ENCODE measurements at places on chromosomes 3 and 15.

GRCh38 chr15:42931702-42932486 is 11.3 kb upstream of the TTBK2 start:
- DNase-seq: no peak

GRCh38 chr15:100879061-100879463 is 569 bp upstream of the ALDH1A3 start:
- no peak for DNase-seq

- DNase-seq: no peak
Measured at GRCh38 chr3:18481946-18482548, 56.9 kb upstream of the SATB1 start.

- no peak for DNase-seq
Measured at GRCh38 chr15:61421470-61421869, 192.4 kb upstream of the RORA start.

DNA sequence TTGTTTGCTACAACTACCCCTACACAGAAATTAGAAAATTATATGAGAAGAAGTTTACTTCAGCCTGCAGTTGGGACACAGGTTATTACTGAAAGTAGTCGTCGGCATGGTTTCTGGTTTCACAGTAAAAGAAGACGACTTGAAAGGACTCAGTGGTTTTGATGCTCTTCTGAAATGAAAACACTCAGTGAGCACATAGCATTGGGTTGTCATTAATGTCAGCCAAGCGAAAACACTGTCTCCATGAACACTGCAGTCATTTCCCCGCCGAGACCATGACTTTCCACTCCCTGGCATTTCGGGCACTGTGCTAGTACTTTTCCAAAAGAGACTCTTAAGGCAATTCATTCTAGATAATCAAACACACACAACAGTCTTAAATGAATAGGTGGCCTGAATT is 69.2 kb upstream of the ICE2 start:
- peak; percentile 60 for DNase-seq

- no peak for DNase-seq
Measured at GRCh38 chr3:168974617-168975403, 688.7 kb downstream of the MECOM start.

DNA sequence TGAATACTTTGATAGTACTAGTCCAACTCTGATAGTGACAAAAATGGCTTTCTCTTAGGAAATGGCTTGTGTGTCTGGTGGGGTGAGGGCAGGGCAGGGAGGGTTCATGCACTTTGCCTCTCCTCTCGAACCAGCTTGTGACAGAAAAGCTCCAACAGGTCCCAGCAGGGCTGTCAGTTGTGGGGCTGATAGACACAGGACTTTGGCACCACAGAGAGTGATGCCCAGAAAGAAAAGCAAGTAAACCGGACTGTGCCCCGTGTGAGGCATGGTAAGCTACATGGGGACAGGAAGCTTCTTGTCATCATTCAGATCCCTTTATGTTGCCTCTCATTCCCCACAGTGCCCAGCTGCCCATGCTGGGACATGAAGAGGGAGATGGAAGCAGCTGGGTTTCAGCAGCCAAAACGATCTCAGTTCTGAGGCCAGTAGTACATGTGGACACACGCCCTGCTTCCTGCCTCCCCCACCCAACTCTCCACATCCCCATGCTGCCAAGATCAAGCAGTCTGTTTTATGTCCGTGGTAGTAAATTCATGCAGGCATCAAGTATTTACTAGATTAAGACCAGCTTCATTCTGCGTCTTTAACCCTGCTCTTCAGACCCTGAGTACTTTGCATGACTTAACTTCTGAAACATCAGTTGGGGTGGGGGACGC is 29.7 kb upstream of the LIPC start:
- DNase-seq: no peak

DNA sequence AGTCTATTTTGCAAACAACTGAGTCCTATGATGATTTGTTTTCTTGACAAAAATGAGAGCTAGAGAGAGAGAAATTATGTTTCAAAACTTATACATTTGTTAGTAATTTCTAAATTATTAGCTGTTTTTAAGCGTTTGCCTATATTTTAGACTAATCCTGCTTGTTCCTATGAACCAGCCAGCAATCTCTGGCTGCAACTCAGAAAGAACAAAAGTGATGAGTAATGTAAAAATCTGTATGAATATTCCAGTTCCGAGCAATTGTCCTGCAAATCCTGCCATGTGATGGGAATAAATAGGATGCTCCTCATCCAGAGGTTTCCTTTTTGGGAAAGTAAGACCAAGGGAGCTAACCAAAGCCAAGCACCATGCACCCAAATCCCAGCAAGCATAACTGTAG is 228.3 kb upstream of the GBE1 start:
- DNase-seq: no peak

GRCh38 chr15:63019511-63020109 is 22.9 kb upstream of the TPM1 start:
- no peak for DNase-seq

DNA sequence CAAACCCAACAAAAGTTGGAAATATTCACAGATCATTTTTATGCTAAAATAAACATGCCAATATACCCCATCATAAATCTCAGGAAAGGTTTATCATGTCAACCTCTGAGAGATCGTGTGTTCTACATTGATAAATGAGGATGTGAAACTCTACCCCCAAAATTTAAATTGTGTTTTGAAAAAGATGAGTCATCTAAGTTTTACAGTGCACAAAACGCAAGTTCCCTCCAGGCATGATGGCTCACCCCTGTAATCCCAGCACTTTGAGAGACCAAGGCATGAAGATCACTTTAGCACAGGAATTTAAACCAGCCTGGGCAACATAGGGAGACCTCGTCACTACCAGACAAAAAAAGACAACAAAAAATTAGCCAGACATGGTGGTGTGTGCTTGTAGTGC is 1487.0 kb upstream of the GBE1 start:
- DNase-seq: no peak

- no peak for DNase-seq
Measured at GRCh38 chr3:50533316-50533715, 29.9 kb upstream of the CACNA2D2 start.

DNA sequence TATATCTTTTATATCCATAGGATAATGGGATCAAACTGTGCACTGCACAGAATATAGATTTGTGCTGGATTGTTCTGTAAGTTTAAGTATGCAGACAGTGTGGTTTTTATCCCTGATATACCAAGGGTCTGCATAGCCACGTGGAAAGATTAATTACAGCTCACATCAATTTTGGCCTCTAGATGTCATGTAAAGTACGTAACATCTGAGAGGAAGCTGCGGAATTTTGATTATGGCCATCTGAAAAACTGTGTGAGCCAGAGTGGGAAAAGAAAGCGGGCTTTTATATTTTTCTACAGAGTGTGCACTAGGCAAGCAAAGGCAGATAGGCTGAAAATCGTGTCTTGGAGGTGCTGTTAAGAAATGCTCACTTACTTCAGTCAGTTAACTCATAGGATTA is 562.7 kb downstream of the GBE1 start:
- DNase-seq: no peak

GRCh38 chr3:60215946-60216345 is 1035.3 kb downstream of the FHIT start:
- DNase-seq: no peak

GRCh38 chr3:72907731-72908620 is 20.1 kb downstream of the GXYLT2 start:
- no peak for DNase-seq

DNA sequence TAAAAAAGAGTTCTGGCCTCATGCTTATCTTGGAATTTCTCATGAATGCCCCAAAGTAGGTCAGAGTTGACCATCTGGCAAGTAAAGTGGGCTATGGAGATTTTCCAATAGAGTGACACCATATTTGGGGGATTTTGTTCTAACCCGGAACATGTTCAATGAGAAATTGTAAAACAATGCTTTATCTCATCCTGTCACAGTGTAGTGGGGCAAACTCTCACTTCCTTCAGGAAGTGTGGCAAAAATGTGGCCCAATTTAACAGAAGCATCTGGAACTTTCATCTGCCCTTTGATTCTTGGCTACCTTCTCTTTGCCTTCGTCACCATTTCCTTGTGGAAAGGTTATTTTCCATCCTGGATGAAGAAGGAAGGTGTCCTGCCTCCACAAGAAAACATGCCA is 70.8 kb downstream of the ADAMTS9 start:
- DNase-seq: no peak

DNA sequence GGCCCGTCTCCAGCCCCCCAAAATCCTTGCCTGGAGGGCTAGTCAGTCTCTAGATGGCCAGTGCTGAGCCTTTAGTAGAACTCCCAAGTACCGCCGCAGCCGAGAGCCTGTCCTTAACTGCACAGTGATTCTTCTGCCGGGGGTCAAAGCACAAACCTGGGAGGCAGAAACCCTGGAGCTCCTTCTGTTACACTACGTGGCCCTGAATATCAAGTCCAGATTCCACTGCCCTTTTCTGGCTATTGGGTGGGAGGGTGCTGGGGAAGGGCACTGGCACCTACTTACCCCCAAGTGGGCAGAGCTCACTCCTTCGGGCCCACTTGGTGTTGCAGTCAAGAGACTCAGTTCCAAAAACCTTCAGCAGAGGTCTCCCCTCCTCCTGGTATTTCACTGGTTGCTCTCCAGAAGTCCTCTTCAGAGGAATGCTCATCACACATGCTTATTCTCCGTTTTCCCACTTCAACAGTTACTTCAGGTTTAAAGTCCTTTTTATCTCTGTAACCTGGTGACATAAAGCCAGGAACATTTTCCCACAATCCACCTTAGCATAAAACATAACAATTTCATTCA is 10.8 kb downstream of the PDHB start:
- no peak for DNase-seq

GRCh38 chr15:53963801-53964200 is 14.4 kb upstream of the UNC13C start:
- no peak for DNase-seq

DNA sequence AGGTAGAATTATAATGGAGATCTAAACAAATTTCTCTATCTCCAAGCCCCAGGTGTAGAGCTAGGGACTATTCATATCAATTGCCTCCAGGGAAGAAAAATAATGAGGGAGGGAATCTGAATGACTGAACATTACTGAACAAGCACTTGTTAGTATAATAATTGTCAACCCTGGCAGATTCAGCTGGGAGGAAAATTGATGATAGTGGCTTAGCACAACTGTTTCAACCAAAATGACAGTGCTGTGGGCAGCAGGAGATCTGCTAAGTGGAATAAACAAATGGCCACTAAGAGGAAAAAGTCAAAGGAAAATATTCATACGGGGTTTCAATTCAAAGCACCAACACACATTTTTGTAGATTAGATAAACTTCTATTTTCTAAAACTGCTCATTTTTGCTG is 294.9 kb upstream of the ZNF385D start:
- DNase-seq: no peak

- no peak for DNase-seq
Measured at GRCh38 chr3:148729476-148730055, 31.9 kb downstream of the AGTR1 start.

DNA sequence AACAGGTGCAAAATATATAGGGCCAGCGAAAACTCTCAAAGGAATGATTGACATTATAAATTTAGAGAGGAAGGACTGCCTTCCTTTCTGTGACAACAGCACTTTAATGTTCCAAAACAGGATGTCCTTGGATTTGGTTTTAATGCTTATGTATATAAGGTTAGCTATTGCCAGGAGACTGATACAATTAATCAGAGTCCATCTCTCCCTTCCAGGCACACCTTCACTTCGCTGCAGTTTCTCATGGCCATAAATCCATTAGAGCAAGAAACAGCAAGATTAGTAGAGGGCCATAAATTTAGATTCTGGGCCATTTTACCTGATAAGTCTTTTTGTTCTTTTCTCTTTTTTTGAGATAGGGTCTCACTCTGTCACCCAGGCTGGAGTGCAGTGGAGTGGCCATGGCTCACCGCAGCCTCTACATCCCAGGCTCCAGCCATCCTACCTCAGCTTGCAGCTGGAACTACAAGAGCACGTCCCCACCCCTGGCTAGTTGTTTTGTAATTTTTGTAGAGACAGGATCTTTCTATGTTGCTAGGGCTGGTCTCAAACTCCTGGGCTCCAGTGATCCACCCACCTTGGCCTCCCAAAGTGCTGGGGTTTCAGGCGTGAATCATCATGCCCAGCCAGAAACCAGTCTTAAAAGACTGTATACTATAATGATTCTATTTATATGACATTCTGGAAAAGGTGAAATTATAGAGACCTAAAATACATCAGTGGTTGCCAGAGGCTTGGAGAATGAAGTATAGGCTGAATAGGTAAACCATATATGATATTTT is 15.7 kb upstream of the TFRC start:
- DNase-seq: no peak

GRCh38 chr3:55486101-55486856 is 827 bp downstream of the WNT5A start:
- DNase-seq: no peak

DNA sequence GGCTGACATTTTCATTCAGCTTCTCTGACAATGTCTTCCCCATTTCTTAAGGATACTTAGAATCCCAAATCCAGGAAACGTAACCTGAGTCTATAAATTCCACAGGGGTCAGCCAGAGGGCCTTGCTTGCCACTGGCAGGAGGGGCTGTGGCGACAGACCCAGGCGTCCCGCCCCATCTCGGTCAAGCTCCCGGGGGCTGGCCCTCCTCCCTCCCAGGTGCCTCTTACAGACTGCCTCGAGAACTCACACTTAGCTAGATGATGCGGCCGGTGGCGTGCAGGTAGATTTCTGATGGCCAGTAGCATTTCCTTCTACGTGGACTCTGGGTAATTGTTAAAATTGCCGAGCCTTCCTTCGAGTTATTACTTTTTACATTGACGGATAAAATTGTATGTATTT is 172.5 kb downstream of the NSMCE3 start:
- no peak for DNase-seq

Measured in stimulated activated CD4-positive, alpha-beta T cell treated with anti-CD3 and anti-CD28 coated beads, Interleukin-2, amount 100 ng/mL, for 48 hours (primary cell).